ENCODE measurements at places on chromosomes 3 and 15. TPM values are rescaled to one million over a fixed set of nuclear protein-coding genes. Genes with fewer than 3 reads are reported as not detected.

DNA sequence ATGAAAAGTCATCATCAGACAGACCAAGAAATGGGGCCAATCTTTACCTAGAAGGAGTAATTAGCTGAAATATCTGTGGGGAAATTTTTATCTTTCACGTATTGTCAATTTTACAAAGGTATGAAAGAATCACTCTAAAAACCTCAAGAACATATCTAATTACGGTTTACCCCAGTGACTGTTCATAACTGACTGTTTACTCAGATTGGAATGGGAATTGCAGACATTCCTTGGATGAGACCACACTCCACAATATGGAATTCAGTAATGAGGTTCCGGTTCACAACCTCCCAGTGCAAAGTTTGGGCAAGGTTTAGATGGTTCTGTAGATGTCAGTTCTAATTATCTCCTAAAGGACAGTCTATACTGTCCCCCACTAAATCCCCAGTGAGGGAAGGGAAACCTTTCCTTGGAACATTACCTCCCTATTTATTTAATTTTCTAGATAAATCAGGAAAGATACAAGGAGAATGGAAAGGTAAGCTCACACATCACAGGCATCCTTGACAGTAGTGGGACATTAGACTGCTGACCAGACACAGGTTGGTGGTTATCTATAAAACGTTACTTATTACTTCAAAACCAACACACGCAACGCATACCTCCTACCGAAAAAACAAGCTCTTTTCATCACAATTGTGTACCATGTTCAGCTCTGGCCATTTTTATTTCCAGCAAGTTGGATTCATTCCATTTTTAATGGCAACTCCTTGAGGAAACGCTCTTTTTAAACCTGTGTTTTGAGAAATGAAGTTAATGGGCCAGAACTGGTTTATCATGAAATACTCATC, 129.9 kb downstream of the RORA start:
- peak; percentile 68 for DNase-seq

GRCh38 chr3:143650827-143651226, 197.4 kb downstream of the SLC9A9 start:
- DNase-seq, result peak; percentile 44

- DNase-seq, result no peak
These were observed 89.5 kb upstream of the UMPS start for GRCh38 chr3:124640635-124641306.

Gene MASP1
- 0.52 TPM for total RNA-seq

Gene CNTN3
- 0.80 TPM for total RNA-seq

Gene ERICH6
- not detected for total RNA-seq

GRCh38 chr3:55269096-55269495, 218.0 kb downstream of the WNT5A start:
- DNase-seq, result no peak

- DNase-seq, result no peak
These were observed 760.1 kb upstream of the NECTIN3 start for GRCh38 chr3:110311541-110311940.

Gene HDC
- not detected for total RNA-seq

DNA sequence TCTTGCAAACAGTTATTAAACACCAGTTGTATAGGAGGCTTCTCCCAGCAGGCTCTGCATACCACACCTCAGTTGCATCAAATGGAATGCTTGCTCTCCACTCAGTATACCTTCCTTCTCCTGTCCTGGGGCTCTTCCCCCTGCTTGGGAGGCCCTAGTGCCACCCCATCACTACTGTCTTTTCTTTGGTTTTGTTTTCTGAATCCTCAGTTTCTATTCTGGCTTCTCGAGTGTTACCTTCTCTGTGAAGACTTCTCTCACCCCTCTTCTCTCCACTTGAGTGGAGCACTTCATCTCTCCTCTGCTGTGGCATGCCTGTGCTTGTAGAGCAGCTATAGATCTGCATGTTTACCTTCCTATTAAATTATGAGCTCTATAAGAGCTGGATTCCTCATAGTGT, 75.7 kb upstream of the TPRG1 start:
- no peak for DNase-seq

DNA sequence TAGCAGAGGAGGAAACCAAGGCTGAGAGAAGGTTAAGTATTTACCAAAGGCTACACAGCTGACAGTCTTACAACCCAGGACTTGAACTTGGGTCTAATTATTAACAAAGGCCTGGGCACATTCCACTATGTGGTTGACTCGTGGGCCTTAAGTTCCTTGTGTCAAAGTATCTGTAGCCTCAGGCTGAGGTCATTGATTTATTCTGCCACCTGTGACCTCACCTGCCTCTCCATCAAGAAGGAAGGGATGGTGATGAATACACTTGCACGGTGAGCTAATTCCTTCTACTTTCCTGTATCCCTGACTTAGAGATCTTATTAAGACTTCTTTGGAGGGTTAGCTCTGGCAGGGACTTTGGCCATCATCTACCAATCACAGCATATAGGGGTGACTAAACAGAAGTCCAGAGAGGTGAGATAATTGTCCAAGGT, 19.9 kb upstream of the LRRC58 start:
- peak; percentile 96 for DNase-seq

GRCh38 chr15:70320077-70320476, 222.4 kb upstream of the TLE3 start:
- no peak for DNase-seq

Gene CDV3
- total RNA-seq, result 314 TPM

Gene TNFAIP8L3
- 0.35 TPM for total RNA-seq

DNA sequence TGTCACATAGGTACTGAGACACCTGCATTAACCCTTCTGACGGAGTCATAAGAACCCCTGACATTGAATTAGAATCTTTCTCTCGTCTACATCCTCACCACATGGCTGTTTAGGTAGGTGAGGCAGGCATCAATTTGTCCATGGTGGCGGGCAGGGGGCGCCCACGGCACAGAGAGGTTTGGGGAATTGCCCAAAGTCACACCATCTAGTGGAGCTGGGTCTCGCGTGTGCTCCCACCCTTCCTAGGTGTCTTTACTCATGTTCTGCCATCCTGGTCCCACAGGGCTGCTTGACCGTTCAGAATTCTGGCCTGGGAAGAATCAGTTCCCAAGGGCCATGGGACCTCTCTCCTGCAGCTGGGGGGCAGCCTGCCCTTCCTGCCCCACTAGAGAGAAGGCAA, 14.7 kb upstream of the DLL4 start:
- DNase-seq, result no peak

GRCh38 chr3:50325113-50325480, 2.6 kb upstream of the HYAL2 start:
- DNase-seq, result no peak

DNA sequence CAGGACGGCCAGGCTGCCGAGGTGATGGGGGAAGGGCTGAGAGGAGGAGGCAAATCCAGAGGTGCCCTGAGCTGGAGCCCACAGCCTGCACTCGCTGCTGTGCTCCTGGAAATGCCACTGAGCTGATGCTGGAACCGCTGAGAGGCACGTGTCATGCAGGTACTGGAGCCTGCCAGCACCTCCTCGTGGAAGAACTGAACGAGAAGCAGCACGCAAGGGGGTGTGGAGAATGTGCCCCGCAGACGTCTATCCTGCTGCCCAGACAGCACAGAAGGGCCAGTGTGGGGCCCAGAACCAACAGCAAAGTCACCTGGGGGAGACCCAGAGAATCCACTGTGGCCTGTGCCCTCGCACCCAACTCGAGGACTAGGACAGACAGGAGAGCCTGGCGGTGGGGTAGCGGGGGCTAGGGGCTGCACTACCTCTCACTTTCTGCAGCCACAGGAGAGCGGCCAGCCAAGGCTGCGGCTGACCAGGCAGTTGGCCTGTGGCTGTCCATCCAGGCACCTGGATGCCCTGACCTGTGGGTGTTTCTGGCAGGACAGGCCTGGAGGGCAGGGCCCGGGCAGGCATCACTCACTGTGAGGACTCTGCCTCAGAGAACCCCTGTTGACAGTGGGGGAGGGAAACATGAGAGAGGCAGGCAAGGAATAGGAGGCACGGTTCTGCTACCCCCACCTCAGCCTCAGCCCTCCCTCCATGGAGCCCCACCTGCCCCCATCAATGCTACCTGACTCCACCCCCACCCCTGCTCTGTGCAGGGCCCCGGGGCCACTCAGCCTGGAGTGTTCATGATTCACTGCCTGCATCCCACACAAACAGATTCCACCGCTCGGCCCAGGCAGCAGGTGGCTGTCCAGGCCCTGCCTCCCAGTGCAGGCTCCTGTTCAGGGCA, 213.1 kb downstream of the TBC1D2B start:
- DNase-seq, result no peak

DNA sequence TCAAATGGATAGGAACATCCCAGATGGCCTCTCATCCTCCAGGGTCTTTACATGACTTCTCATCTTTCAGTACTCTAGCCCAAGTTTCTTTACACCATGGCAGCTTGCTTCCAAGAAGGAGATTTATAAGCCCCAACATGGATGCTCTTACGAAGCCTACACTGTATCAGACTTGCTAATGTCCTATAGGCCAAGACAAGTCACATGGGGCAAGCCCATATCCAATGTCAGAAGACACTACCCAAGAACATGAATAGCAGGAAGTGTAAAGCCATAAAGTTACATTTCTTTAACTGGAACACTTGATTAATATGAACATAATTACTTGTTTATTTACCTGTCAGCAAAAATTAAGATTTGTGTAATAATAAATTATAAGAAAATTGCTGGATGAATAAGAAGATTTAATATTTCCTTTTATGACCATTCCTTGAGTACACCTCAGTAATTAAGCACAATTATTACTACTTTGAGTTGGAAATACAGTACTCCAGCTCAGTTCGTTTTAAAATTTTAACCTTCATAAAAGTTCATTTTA, 5.1 kb downstream of the SPESP1 start:
- DNase-seq, result no peak

- no peak for DNase-seq
These were observed 33.6 kb downstream of the HMG20A start for GRCh38 chr15:77454265-77454664.

DNA sequence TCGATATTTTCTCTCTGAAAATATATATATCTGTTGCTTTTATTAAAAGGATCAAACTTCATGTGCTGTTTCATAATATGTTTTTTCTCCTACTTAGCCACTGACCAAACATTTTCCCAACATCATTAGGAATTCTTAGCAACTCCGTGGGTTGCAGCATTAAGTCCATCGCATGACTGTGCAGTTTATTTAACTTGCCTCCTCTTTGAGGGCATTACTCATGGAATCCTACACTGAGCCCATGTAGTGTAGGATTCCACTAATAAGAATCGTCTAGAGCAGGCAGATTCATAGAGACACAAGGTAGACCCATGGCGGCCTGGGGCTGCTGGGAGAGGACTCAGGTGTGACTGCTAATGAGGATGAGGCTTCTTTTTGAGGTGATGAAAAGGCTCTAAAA, 49.3 kb downstream of the CMTM6 start:
- peak; percentile 72 for DNase-seq

GRCh38 chr15:51006336-51006985, 88.2 kb downstream of the TNFAIP8L3 start:
- no peak for DNase-seq

Gene SNTN
- total RNA-seq, result not detected

- no peak for DNase-seq
These were observed 238.0 kb upstream of the LRIG1 start for GRCh38 chr3:66738625-66739365.

Gene MESP2
- total RNA-seq, result not detected

DNA sequence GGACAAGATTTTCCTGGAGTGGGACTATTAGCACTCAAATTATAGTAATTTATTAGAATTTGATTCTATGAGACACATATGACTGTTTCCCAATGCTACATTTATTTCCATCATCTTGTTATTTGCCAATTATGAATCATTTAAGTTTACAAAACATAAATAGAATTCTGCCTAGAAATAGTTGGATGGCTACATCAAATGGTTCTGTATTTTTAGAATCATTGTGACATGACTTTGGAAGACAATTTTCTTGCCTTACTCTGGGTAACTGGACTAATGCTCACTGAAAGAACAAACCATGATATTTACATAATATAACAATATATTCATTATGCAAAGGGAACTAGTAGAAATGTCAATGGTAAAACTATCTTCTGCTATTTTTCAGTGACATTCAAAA, 173.5 kb downstream of the ZIC1 start:
- DNase-seq, result no peak

DNA sequence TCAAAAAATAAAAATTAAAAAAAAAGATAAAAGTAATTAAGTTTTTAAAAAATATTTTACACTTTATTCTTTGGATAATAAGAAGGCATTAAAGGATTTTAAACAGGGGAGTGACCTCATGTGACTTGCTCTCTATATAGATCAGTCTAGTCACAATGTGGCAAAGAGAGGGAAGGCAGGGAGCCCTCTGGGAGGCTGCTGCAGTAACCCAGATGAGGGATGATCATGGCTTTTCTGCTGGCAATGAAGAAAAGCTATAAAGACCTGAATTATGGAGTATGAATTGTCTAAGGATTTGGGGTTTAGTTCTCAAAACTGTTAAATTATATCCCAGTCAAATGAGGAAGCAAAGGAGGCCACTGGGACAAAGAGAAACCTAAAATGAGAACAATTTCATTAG, 58.1 kb downstream of the SUMF1 start:
- no peak for DNase-seq

GRCh38 chr15:85642065-85642692, 152.5 kb downstream of the KLHL25 start:
- DNase-seq, result no peak

Gene SPATA12
- total RNA-seq, result 0.10 TPM

- DNase-seq, result no peak
These were observed 12.3 kb downstream of the KY start for GRCh38 chr3:134638385-134639030.

GRCh38 chr15:33871980-33872379, 96.3 kb upstream of the CHRM5 start:
- DNase-seq, result no peak

DNA sequence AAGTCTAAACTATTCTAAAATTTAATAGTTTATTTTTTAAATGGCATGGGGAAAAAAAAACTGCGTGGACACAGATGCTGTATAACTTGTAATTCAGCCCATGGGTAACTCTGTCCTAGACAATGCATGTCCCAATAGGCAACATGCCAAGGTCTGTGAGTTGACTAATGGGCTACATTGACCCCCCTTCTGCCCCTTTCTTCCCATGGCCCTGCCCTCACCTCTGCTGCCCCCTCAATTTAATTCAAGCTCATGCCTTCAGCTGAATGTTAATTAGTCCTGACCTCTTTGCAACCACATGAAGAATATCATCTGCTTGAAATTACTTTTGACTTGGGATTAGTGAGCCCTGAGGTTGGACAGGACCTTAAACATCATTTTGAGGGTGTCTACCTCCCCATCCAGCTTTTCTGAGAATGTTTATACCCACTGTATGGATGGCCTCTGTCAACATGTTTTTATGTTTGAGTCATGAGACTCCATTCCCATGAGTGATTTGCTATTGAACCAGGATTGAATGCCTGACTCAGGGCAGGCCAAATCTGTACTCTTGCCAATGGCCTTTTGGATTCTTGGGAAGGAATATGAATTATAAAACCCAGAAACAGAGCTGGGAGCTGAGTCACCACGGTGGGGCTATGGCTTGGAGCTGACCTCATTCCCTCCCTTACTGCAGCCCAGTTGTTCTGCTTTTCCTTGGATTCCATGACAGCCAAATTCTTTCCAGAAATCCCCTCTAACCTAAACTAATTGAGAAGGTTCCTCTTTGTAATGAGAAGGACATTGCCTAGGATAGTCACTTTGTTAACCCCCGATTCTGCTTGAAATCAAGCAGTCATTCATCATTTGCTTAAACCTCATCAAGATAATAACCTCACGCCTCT, 33.5 kb upstream of the PDE8A start:
- DNase-seq, result peak; percentile 78

Gene C3orf20
- not detected for total RNA-seq

- peak; percentile 12 for DNase-seq
These were observed 3.8 kb upstream of the KCNMB2 start for GRCh38 chr3:178532476-178532875.
